ENCODE measurements at places on chromosomes 2 and 18.

- DNase-seq = no peak
These were observed 175.2 kb downstream of the TGIF1 start for GRCh38 chr18:3624935-3625741.

DNA sequence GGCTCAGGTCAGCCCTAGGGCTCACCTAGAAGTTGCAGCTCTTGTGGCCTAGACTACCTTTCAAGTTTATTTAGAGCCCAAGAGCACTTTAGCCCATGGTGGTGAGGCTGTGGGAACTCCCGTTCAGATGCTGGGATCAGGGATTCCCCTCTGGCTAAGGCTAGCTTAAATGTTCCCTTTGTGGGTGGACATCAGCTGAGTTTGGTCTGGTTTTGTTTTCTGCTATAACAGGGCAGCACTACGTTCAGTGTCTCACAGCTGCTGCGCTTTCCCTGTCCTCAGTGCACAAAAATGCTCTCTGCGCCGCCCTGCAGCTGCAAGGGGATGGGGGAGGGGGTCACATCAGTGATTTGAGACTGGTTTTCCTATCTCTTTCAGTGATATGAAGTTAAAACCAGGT, 170.5 kb upstream of the KCNJ3 start:
- DNase-seq = no peak

GRCh38 chr2:17940091-17940630, 61.7 kb downstream of the KCNS3 start:
- no peak for DNase-seq

- DNase-seq = no peak
These were observed 9.8 kb upstream of the PAPOLG start for GRCh38 chr2:60746318-60746717.

GRCh38 chr2:143262389-143262788, 133.2 kb downstream of the ARHGAP15 start:
- DNase-seq = no peak

DNA sequence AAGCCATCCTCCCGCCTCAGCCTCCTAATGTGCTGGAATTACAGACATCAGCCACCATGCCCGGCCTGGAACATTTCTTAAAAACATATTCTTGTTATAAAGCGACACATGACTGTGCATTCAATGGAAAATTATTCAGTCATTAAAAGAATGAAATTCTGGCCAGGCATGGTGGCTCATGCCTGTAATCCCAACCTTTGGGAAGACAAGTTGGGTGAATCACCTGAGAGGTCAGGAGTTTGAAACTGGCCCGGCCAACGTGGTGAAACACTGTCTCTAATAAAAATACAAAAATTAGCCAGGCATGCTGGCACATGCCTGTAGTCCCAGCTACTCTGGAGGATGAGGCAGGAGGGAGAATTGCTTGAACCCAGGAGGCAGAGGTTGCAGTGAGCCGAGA, 21.6 kb upstream of the RPRD1A start:
- DNase-seq = no peak

DNA sequence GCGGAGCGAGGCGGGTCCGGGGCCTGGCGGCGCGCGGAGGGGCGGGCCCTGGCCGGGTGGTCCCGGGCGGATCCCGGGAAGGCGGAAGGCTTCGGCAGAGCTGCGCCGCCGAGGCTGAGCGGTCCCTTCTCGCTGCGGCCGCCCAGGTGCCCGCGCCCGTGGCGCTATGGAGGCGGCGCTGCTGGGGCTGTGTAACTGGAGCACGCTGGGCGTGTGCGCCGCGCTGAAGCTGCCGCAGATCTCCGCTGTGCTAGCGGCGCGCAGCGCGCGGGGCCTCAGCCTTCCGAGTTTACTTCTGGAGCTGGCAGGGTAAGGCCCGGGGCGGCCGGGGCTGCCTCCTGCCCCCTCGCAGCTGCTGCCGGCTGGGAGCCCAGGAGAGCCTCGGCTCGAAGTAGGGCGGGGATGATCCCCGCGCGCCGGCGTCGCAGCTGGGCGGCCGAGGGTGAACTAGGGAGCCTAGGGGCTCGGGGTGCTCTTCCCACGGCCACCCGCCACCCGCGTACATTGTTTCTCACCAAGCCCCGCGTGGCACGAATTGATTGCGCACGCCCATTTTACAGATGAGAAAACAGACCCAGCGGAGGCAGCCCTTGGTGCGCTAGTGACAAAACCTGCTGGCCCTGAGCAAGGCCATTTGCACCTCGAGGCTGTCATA, at the start of gene SLC66A3:
TSS of gene SLC66A3 (plus strand) at position 87 of the 655 bp plus-strand sequence. CDS start at position 167, 80 bp downstream.
- no peak for DNase-seq

- peak; percentile 55 for DNase-seq
These were observed 9.5 kb upstream of the RNF103 start for GRCh38 chr2:86633155-86633651.

GRCh38 chr2:49753344-49753985, 599.1 kb upstream of the FSHR start:
- DNase-seq = no peak

DNA sequence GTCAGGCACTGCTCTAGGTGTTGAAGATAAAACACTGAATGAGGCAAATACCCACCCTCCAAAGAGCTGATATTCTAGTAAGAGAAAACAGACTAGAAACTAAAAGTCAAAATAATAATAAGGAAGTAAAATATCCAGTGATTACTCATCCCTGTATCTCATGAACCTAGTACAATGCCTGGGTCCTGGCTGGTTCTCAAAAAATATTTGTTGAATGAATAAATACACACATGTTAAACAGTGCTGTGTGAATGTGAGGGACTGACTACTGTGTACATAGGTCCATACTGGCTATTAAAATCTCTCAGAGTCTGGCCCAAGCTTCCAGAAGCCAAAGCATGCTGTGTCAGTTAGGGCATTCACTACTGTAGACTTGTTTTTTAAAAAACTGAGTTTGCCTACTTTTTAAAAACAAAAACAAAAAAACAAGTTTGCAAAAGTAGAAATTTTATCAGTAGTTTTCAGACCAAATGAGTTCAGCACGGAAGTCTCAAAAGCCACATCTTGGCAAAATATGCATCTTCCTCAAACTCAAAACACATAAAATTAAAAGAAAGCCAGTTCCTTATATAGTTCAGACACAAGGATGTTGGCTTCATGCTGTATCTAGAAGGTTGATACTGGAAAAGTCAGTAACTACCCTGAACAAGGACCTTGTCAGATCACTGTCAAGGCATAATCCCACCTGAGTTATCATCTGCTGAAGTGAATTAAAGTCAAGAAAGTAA, 136.2 kb downstream of the THADA start:
- no peak for DNase-seq

- DNase-seq = no peak
These were observed 12.7 kb upstream of the HNMT start for GRCh38 chr2:137951586-137951985.

DNA sequence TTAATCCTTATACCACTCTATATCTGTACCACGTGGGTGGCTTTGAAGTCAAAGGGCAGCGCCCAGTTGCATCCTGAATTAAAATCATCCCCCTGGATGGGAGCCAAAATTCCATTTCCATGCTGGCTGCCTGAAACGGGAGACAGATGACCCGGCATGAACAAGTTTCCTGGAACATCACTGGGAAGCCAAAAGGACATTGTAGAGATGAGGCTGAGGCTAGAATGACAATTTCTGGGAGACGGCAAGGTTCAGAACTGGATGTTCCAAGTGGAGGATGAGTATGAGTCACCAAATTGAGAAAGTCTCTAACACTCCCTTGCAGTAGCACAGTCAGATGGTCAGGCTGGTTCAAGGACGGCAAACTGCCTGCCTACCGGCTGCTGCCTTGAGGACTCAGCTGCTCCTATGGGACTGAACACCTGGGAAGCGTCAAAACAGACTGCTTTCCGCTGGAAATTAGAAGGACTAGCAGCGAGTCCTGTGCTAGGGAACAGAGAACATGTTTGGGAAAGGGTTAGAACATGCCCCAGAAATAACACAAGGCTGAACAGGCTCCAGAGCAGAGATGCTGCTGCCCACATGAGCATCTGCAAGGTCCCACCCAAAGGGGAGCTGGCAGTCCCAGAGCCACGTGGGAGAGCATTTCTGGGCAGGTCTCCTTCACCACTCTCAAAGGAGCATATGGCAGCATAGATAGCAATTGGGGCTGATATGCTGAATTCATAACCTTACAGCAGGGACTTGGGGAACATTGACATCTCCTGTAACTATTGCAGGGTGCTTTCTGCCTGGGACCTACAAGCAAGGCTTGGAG, 32.0 kb downstream of the YPEL5 start:
- DNase-seq = peak; percentile 48

DNA sequence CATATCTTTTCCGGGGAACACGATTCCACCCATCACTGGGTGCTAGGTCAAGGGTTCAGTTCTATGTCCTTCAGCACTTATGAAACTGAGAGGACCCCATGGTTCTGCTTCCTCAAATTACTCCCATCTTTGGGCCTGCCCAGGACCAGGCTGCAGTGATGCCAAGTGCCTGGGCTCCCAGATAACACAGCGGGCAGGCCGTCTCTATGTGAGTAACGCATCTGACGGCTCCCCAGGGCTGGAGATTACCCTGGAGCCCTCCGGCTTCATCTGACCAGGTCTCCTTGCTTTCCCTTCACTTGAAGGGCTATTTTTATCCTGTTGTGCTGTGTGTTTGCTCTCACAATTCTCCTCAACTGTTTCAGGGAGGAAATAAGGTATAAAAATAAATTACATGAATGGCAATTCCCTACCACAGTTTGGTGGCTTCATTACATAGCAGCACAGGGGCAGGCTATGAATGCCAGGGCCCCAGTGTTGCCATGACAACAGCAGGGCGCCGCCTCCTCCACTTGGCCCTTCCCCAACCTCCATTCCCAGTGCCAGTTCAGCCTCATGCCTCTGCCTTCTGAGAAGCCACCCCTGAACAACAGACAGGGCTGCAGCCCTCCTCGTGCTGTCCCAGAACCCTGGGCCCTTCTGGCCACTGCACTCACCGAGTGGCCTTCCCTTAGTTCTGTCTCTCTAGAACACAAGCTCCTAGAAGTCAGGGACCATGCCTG, 25.4 kb upstream of the TMEM131 start:
- DNase-seq = no peak

GRCh38 chr2:27627963-27628766, 647 bp downstream of the CCDC121 start:
- peak; percentile 28 for DNase-seq

GRCh38 chr2:136191041-136191440, 73.1 kb upstream of the CXCR4 start:
- no peak for DNase-seq

GRCh38 chr2:211132573-211132972, 576.2 kb downstream of the CPS1 start:
- DNase-seq = no peak

- no peak for DNase-seq
These were observed 61.5 kb upstream of the TMEM177 start for GRCh38 chr2:119617455-119617854.

GRCh38 chr2:23493846-23494245, 108.9 kb downstream of the KLHL29 start:
- no peak for DNase-seq

- no peak for DNase-seq
These were observed 365.4 kb upstream of the RGPD4 start for GRCh38 chr2:107461301-107461700.

- DNase-seq = no peak
These were observed 261.4 kb upstream of the KCNJ3 start for GRCh38 chr2:154437104-154437503.

GRCh38 chr18:8747440-8747937, 42.1 kb downstream of the MTCL1 start:
- no peak for DNase-seq

GRCh38 chr2:58842501-58843155, 601.5 kb upstream of the FANCL start:
- no peak for DNase-seq

DNA sequence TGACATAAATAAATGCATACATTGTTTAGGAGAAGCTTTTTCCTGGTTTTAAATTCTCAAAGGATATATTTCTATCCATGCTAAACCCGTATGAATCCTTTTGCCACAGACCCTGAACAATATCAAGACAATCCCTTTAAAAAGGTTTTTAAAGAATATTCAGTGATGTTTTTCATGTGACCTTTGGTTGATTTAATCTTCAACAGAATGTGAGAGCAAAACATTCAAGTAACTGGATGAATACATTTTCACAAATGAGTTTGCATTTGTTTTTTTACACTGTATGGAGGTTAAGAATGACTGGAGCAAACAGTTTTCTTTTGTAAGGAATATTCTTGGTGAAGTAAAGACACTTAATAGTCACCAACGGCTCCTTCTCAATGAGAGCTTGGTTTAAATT, 139.4 kb upstream of the CWC22 start:
- DNase-seq = no peak

DNA sequence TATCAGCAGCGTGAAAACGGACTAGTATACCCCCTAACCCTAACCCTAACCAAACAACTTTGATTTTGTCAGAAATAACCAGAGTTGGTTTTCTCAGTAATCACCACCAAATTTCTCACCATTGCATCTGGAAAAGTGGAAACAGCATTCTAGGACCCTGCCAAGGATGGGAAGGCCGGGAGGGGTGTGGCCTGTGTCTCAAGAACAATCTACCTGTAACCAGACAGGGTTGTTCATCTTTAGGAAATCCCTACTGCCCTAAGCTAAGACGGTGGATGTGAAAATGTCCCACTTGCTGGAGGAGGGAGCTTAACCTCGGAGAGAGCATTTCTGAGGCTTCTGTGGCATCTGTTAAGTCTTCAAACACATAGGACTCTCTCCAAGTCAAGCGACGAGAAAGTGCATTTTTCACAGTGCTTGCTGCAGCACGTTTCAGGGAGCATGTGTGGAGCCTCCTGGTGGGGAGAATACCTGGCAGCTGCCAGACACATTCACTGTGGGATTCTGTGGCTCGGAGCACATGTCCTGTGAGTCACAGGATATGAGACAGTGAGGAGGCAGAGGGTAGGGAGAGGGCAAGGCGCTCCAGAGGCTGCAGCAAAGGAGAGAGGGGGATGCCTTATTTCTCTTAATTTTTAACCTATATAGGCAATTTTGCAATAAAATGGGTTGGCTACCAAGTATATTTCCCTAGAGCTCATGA, 207.5 kb downstream of the SPP2 start:
- DNase-seq = no peak

DNA sequence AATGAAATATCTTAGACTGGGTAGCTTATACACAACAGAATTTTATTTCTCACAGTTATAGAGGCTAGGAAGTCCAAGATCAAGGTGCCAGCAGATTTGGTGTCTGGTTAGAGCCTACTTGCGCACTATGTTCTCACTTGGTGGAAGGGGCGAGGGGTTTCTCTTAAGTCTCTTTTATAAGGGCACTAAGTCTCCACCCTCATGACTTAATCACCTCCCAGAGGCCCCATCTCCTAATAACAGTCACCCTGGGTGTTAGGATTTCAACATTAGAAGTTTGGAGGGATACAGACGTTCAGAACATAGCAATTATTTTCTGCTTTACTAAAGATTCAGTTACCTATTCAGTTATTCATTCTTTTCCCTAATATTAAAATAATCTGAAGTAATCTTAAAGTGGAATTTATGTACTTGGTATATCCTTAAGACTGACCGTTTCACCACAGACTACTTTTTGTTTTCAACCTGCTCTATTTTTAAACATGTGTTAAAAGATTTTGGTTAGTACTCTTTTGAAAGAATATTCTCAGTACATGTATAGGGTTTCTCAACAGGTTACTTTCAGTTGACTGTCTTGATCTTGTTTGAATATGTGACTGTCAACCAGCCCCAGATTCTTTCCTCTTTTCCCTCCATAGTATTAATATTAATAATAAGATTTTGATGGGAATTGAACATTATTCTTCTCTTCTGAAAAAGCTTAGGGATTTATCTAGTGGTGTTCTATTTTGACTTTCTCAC, 130.0 kb downstream of the TAF4B start:
- no peak for DNase-seq

All from left ventricle myocardium superior (tissue), 1 donor.